GM04504 (cell line): ENCODE measurements at places on chromosomes 1 and 21.

GRCh38 chr1:223308136-223308535, 55.8 kb downstream of the SUSD4 start:
- DNase-seq = no peak

GRCh38 chr1:169928438-169929209, 34.9 kb upstream of the SCYL3 start:
- peak; percentile 25 for DNase-seq

GRCh38 chr1:107830526-107830925, 134.5 kb downstream of the VAV3 start:
- DNase-seq = no peak

- no peak for DNase-seq
Observed at GRCh38 chr1:221543529-221544120, 198.3 kb downstream of the DUSP10 start.

DNA sequence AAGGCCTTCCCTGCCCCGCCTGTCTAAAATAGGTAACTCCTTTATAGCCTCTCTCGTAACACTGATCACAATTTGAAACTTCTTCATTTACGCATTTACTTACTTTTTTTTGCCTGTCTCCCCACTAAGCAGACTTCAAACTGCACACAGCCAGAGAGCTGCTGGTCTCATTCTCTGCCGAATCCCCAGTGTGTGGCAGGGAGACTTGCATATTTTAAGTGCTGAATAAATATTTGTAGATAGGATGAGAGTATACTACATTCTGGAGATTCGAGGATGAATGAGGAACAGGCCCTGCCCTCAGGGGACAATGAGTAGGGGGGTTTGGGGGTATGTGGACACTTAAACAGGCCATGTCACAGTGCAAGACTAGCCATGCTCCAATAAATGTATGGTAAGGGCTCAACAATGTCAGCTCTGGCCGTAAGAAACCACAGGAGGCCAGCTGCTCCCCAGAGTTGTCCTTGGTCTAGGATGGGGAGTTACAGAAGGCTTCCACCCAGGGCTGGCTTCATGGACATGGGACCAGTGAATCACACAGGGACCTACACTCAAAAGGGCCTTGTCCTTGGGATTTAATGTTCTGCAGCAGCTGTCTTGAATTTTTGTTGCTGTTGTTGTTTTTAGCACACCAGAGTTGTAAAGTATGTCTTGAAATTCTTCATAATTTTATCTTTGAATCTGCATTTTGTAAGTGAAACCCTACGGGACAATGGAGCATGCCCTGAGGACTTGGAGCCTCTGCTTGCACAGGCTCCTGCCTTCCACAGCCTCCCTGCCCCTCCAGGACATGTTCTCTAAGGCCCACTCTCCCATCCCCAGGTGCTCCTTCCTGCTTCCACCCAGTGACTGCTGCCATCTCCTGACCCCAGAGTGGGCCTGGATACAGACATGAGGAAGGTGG, 8.5 kb downstream of the DIO1 start:
- DNase-seq = no peak

GRCh38 chr1:43779805-43780403, 72.6 kb downstream of the ST3GAL3 start:
- DNase-seq = no peak

DNA sequence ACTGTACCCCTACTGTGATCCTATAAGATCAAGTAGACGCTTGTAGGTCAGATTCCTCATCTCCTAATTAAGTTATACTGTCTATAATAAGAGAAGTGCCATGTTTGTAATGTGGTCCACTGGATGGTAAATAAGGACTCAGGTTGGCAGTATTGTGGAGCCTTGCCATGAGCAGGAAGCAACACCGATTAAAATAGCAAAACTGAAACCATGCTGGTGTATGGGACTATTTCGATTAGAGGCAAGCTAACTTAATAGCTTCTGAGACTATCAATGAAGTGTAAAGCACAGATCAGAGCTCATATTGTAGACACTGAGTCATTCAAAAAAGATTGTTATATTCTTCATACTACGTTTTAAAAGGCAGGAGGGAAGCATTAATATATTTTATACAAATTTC, 348.8 kb downstream of the HHAT start:
- DNase-seq = no peak

GRCh38 chr1:7552402-7552801, 218.7 kb upstream of the VAMP3 start:
- DNase-seq = no peak

DNA sequence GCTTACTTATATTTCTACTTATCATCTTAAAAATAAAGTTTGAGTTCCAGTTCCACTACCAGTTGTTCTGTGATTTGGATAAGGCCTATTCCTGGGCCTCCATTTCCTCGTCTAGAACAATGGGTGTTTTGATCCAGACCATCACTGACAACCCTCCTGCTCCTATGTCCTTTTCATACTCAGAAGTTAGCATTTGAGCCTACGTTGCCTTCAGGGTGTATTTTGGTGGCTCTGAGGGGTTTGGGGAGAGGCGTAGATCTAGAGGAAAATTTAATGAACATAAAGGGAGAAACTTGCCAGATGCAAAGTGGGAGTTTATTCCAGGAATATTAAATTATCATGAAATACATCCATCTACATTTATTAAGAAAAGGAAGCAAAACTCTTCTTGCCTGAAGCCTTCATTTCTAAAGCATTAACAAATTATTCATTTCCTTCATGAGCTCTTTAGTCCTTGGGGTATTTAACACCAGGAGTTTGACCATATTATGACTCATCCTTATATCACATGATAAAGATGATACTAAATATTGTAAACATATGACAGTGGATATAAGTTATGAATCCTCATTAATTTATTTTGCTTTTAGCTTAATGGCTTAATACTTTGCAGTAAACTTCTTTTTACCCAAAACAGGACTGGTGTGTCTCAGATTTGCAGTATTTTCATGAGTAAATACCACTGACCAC, 47.2 kb upstream of the SYT14 start:
- no peak for DNase-seq

DNA sequence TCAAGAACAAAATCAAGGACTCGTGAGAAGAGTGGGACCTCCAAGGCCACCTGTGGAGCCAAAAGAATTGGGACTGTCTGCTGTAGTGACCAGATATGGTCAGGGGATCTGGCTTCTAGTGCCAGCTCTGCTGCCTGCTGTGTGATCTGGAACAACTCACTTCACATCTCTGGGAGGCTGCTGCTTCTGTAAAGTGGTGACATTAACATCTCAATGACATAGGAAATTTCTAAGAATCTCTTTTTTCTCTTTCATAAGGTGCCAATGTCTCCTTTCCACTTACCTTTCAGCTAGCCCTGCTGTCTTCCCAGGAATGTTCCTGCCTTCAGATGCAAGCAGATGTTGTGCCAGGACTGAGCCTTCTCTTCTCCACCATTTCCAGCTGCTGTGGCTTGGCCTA, 5.0 kb upstream of the SRSF4 start:
- no peak for DNase-seq

DNA sequence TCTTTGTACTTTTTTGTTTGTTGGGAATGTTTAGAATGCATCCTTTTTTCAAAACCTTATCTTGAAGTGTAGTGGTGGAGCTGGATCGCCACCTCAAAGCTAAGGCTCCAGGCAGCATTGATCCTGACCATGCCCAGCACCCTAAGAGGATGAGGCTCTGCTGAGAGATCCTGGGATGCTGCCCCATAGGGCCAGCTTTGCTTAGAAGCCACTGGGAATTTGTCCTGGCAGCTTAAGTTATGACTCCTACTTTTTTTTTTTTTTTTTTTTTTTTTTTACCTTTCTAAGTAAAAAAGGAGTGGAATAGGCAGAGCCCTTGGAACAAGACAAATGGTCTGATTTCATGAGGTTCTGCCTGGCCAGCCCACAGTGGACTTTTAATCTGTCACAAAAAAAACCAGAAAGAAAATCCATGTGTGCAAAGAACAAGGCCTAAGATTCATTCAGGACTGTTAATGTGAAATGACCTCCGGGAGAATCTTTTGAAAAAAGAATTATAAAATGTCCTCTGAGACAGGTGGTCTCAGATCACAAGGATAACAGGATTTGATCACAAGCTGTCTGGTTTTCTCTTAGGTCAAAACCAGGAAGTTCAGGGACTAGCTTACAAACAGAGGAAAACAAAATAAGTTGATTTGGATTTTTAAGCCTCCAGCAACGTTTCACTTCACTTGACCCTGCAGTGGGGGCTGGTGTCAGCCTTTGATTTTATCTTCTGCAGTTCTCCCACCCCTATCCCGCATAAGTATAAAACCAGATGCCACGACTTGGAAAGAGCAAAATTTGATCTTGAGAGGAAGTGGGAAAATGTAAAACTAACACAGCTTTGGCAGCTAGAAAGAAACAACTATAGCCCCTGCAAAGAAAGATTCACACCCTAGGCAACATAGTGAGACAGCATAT, 25.9 kb upstream of the RAP1A start:
- DNase-seq = no peak

DNA sequence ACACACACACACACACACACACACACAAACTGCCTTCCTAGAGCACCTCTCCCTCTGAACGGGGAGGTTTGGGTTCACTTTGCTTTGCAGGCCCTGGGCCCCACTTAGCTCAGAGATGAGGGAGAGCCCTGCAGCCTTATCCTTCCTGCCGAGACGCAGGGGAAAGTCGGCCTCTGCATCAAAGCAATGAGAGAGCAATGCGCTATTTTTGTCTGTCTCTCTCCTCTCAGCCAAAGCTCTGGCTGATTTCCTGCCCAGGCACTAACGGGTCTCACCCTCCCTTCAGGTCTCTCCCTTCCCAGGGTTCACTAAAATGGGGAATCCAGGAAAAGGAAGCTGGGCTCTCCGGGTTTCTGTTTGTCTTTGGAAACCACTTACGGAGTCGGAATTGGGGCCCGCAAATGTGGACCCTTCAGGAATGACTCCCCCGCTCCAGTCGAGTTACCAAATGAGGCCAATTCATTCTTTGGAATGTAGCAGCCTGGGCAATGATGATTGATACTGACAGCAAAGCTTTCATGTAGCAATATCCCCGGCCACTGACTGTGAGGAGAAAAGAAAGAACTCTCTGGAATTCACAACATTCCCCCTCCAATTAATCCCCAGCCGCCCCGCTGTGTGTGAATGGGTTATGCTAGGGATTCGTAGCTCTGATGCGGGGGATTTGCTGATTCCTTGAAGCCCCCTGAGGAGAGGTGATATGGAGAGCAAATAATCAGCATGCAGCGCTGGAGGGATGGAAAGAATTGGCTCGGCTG, 61.5 kb upstream of the WLS start:
- DNase-seq = no peak

DNA sequence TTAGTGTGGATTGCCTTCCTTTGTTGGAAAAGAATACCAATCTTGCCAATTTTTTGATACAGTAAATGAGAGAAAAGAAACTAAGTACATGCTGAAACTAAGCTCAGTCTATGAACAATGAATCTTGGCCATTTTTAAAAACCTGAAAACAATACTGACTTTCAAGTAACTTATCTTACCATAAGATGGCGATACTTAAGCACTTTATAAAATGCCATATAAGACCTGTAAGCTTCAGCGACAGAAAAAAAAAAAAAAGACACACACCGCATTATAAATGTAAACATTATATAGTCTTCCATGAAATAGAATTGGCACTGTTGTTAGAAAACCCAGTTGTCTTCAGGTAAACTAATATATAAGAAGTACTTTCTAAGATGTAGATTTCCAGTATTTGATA, 3.0 kb downstream of the OLFM3 start:
- no peak for DNase-seq

- DNase-seq = no peak
Observed at GRCh38 chr1:163588796-163589195, 267.0 kb downstream of the NUF2 start.

DNA sequence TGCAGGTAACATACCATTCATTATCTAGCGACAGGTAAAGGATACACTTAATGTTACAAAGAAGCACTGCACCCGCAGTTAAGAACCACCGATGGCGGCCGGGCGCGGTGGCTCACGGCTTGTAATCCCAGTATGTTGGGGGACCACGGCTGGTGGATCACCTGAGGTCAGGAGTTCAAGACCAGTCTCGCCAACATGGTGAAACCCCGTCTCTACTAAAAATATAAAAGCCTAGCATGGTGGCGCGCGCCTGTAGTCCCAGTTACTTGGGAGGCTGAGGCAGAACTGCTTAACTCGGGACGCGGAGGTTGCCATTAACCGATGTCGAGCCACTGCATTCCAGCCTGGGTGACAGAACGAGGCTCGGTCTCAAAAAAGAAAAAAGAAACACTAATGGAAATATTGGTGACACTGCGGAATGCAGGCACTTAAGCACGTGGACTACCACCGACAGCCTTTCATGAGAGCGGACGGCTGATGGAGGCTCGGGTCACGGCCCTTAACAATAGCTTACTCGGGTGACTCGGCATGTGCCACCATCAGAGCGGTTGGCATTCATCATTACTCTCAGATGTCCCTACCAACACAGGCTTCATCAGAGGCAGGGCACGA, 542 bp downstream of the GAS5 start:
- DNase-seq = no peak

DNA sequence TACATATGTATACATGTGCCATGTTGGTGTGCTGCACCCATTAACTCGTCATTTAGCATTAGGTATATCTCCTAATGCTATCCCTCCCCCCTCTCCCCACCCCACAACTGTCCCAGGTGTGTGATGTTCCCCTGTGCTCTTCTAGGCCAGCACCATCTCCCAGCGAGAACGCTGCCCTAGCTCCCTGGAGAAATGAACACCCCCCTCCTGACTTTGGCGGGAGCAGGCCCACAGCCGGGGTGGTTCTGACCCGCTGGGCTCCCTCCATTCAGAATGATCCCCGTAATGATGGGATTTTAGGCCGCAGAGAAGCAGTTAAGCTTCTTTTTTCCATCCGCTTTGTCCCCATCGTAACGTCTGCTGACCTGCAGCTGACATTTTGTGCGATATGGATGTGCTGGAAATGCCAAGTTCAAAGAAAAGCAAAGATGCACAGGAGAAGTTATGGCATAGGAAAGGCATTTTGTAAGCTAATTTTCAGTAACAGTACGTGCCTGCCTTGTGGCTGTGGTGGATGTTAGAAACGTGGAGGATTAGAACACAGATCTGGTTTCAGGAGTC, 39.3 kb downstream of the ELK4 start:
- no peak for DNase-seq

GRCh38 chr1:179302070-179302469, 8.5 kb downstream of the SOAT1 start:
- DNase-seq = no peak

DNA sequence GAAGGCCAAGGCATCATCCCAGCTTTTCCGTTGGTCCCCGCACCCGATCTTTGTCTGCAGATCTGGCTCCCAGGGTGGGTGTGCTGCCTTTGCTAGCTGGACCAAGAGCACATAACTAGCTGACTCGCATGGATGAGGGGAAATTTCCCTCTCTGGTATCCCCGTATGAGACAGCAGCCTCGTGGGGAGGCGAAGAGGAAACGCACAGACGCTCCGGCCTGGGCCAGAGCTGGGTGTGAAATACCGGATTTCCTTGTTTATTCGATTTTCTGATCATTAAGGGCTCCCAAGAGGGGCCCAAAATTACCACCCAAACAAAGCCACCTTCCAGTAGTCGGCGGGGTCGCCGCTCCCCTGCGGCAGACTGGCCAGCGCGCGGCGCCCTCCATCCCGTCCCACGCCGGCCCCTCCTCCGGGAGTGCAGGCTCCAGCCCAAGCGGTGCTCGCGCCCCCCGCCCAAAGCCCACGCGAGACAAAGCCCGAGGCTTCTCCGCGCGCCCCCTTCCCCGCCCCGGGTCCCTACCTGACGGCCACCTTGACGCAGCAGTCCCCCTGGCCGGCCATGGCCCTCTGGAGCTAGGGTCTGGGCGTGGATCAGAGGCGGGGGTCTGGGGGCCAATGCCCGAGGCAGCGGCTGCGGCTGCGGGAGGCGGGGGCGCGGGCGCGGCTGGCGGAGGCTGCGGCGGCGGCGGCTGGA, 546 bp downstream of the KIF21B start:
- no peak for DNase-seq

- DNase-seq = no peak
Observed at GRCh38 chr1:219383281-219383680, 209.6 kb downstream of the LYPLAL1 start.
